ENCODE measurements at places on chromosomes 2 and 18.

DNA sequence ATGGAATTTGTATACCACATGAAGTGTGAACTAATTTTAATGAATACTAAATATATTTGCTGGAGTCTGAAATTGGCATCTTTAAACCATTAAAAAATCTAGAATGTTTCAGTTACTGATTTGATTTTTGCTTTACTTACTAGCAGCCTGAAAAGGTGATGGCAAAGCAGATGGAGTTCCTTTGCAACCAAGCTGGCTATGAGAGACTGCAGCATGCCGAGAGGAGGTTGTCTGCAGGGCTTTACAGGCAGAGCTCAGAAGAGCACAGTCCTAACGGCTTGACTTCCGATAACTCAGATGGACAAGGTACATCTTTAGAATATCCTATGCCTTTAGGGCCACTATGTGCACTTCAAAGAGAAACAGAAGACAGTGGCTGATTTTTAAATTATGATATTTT lies 36.5 kb downstream of the NAB1 start:
- DNase-seq, result no peak

- DNase-seq, result peak; percentile 64
Observed at GRCh38 chr2:20350041-20350712, 467 bp downstream of the PUM2 start.

- no peak for DNase-seq
Observed at GRCh38 chr2:158893026-158893425, 75.4 kb upstream of the TANC1 start.

GRCh38 chr2:127401757-127402695 lies 14.3 kb upstream of the MAP3K2 start:
- DNase-seq, result peak; percentile 34

DNA sequence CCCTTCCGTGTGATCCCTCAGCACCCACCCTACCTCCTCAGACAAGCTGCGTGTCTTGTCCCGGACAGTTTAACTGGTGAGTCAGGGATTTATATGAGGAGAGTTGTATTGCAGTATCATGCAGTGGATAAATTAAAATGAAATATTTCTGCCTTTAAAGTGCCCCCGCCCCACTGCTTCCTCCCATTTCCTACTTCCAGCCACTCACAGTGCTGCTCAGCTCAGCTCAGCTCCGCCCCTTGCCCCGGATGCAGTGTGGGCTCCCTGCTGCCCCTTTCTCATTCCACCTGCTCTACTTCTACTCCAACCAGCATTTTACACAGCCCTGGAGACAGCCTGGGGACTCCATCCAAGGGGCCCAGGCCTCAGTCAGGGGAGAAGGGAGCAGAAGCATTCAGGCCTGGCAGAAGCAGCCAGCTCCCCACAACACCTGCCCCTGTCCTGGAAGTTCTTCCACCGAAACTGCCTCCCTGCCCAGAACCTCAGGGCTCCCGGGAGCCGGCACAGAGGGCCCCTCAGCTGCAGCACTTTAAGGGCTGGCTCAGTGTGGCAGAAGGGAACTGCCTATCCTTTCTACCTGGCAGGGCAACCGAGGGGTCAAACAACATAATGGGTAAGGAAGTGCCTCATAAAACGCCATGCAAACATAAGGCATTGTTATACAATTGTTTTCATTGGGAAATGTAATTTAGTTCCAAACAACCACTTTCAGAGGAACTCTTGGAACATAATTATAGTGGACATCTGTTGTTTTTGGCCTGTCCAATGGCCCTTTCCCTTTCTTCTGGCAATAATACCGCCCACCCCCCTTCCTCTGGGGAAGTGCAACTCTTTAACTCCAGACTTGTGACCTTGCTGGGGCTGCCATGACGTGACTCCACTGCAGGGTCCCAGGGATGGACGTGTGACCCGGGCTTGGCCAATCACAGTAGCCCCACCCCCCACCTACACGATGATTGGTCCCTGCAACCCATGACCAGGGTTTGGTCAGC lies 102.3 kb downstream of the LIPG start:
- no peak for DNase-seq

GRCh38 chr18:4385876-4386275 lies 69.2 kb downstream of the DLGAP1 start:
- DNase-seq, result no peak

DNA sequence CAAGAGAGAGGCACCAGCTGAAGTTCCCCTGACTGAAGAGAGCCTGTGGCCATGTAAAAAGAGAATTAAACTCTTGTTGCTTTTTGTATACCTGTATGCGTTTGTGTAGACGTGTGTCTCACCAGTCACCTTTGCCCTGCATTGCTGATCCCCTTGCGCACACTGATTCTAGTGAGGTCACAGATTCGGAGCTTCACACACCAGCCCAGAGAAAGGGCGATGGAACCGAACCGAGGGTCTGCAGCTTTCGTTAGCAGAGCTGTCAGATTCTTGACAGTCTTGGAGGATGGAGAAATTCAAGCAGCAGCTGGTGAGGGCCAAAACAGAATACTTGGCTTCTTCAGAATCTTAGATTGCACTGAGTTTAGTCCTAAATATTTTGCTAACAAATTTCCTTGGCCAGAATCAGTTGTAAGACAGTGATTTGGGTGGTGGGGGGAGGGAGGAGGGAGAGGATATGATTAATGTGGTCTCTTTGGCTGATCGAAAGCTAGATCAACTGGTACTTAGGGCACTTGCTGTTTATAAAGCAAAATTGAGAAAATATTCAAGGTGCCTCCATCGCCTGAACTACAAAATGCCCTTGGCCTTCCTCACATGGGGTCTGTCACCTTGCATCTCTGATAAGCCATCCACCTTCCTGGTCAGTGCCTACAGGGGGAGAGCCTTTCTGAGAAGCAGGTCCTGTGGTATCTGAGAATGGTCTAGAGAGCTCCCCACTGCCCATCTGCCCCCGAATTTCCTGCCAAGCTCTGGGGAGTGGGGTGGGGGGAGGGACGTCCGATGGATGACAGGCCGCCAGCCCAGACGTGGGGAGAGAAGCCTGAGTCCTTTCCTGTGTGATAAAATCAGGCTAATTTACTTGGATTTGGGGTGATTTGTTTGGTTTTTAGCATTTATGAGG lies 123.5 kb downstream of the CABLES1 start:
- no peak for DNase-seq

DNA sequence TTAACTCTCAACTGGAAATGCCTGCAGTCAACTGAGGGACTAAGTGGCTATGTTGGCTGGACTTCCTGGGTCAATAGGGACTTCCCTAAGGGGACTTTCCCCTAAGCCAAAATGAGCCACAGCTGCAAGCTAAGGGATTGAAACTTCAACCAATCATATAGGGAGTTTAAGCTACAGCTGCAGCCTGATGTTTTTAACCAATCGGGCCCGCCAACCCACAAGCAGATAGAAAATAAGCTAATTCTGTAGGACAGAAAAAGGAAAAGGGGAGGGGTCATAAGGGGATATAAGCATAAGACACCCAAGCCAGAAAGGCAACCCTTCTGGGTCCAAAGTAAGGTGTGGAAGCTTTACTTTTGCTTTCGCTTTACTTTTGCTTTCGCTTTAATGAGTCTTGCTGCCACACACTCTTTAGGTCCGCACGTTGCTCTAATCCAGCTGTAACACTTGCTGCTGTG lies 927.5 kb downstream of the ERBB4 start:
- peak; percentile 33 for DNase-seq

DNA sequence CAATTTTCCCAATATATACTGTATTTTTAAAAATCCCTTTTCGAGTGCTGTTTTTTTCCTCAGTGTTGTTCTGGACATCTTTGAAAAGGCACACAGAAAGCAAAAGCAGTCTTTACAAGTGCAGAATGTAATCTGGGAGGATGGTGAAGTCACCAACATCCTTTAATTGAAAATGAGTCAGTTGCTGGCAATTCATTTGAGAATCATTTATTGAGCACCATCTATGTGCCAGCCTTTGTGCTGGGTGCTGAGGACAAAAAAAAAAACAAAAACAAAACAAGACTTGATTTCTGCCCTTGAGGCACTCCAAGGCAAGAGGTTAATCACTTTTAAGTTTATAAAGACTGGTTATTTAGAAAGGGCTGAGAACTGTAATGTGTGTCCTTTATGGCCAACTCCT lies 46.7 kb upstream of the ACVR1 start:
- DNase-seq, result no peak

DNA sequence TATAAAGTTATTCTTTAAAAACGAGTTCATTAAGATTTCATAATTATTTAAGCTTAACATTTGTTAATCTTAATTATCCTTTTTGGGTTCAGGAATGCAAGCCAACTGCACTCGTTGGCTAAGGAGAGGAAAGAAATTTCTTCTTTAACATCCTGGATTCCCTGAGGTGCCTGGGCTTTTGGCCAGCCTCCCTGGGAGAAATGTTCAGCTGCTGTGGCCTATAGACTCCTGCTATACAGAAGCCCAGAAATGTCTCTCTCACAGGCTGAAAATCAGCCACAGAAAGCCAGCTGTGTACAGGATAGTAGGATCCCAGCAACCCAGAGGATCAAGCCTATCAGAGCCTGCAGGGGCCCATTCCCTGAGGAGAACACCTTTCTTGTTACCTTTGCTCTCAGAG lies 430.3 kb downstream of the XIRP2 start:
- DNase-seq, result no peak

GRCh38 chr2:112866128-112866835 lies 29.7 kb upstream of the IL1B start:
- DNase-seq, result no peak

DNA sequence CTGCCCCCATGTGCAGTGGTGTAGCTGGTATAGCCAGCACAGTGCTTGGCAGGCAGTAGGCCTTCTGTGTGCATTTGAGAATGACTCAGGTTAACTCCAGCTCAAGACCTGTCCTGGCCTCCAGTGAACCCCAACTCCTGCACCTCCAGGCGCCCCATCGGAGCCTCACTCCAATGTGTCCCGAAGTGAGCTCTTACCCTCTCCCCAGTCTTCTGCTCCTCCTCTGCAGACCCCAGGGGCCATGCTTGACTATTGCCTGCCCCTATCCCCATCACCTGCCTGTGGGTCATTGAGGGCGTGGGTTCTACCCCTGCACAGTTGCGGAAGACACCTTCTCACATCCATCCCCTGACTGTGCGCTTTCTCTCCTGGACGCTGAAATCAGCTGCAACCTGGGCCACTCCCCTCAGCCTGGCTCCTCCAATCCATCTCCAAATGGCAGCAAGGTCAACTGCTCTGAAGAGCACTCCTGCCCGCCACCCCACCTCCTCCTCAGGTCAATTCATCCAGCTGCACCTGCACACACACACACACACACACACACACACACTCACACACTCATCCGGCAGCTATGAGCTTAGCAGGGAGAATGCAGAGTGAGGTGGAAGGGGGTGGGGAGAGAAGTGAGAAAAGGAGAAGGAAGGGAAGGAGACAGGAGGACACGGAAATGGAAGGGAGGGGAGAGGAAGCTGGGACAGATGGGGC lies 130.3 kb upstream of the GLI2 start:
- DNase-seq, result no peak

- DNase-seq, result no peak
Observed at GRCh38 chr18:78240101-78240500, 739.5 kb upstream of the SALL3 start.

DNA sequence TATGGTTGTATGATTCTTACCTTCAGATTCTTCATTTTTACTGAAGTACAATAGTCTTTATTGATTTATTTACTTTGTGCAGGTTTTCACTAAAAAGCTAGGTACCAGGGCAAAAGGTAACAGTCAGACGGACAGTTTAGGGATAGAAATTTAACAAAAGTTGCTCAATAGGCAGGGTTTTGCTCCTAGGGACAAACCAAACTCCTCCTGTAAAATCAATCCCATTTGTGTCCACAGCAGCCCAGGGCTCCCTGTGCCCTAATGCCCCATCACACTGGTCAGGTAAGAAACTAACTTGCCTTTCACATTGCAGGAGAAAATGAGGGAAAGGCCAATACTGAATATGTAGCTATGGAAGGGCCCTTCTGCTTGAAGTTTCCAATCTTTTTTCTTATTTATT lies 410.9 kb downstream of the EPHA4 start:
- DNase-seq, result no peak

GRCh38 chr2:16485251-16485650 lies 180.4 kb downstream of the CYRIA start:
- DNase-seq, result no peak

- peak; percentile 35 for DNase-seq
Observed at GRCh38 chr2:26477126-26477910, 606 bp downstream of the OTOF start.

DNA sequence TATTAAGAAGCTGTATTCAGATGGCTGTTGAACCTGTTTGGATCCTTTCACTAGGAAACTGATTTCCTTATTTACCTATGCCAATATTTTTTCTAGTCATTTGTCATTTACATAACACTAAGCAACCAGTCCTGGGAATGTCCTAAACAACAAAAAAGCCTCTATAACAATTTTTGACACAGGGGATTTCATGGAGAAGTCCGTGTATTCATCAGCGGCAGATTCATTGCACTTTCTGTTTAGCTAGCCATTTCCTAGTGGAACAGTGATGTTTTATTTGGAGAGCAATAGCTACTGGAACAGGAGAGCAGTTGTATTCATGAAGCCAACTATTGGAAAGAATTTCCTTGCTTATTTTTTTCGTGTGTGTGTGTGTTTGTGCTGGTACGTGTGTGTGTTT lies 604.3 kb upstream of the POU3F3 start:
- DNase-seq, result no peak

- DNase-seq, result no peak
Observed at GRCh38 chr18:35618696-35619095, 37.2 kb downstream of the GALNT1 start.

DNA sequence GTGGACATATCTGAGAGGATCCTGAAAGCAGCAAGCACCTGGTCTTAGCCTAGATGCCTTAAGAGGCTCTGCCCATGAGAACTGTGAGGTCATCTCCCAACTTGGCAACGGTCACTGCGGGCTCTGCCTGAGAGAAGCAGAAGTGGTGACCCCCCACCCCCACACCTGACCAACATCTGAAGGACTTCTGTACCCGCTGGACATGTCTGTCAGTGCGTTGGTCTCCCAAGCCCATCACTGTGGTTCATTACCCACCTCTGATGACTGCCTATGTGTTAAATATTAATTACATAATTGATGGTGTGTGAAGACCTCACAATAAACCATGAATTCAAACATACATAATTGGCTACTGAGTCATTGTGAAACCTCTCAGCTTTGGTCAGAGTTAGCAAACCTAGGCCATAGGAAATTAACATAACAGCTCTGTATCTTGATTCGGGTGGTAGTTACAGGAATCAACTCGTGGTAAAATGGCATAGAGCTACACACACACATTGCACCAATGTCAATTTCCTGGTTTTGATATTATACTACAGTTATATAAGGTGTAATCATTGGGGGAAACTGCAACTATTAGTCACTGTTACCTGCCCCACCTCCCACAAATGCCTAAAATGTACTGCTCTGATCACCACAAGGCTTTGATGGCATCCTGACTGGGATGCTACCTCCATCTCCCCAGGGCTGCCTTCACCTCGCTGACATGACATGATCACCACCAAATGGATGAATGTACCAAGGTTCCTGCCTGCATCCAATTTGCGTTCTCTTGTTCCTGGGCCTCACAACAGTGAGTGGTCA lies 4.3 kb upstream of the GALNT1 start:
- DNase-seq, result peak; percentile 84

GRCh38 chr2:157058161-157058560 lies 199.3 kb upstream of the GALNT5 start:
- DNase-seq, result no peak

DNA sequence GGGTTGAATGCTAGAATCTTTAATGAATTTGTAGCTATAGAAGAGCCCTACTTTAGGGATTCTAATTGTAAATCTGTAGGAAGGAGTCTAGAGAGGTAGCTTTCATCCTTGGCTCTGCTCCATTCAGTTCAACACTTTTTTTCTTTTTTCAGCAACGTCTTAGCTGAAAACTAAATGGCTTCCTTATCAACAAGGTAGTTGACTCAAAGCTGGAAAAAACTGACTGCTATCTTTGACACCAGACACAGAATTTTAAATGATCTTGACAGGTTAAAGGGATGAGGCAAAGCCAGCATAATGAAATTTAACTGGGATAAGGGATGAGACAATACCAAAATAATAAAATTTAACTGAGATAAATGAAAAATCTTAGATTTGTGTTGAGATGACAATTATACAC lies 54.9 kb downstream of the TMEFF2 start:
- no peak for DNase-seq
